T follicular helper cell (primary cell): ENCODE measurements at places on chromosomes 2 and 18.

- DNase-seq = no peak
These were observed 15.0 kb upstream of the GPC1 start for GRCh38 chr2:240420206-240421104.

- no peak for DNase-seq
These were observed 22.3 kb upstream of the TYMS start for GRCh38 chr18:635171-635570.

DNA sequence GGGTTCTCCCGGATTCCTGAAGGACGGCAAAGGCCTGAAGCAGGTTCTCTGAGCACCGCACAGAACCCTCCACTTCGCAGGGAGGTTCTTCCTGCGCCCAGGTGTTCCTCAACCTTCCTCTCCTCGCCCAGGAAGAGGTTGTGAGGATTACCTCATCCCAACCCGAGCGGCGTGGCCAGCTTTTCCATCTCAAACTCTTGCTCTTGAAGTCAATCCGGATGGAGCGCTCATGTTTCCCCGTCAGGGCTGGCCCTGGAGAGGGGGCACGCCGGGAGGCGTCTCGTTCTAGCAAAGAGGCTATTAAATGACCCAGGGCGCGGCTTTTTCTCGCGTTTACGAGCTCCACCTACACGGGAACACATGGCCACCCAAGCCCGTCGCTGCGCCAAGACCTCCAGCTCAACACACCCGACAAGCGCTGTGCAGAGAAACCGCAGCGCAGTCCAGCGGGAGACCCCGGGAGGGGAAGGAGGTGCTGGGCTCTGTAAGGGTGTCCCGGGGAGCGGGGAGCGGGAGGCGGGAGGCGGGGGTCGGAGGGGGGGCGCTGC, 540 bp upstream of the RAB10 start:
- no peak for DNase-seq

GRCh38 chr2:64179582-64180321, 35.5 kb upstream of the PELI1 start:
- no peak for DNase-seq

GRCh38 chr2:216589791-216590190, 43.4 kb upstream of the IGFBP2 start:
- DNase-seq = no peak

GRCh38 chr18:32910694-32911296, 138.0 kb upstream of the KLHL14 start:
- DNase-seq = no peak

GRCh38 chr2:176821350-176821749, 391.2 kb upstream of the HNRNPA3 start:
- no peak for DNase-seq

- DNase-seq = peak; percentile 34
These were observed 7.9 kb downstream of the PCBP1 start for GRCh38 chr2:70094978-70095719.

- no peak for DNase-seq
These were observed 242.6 kb upstream of the THSD7B start for GRCh38 chr2:136522724-136523123.

DNA sequence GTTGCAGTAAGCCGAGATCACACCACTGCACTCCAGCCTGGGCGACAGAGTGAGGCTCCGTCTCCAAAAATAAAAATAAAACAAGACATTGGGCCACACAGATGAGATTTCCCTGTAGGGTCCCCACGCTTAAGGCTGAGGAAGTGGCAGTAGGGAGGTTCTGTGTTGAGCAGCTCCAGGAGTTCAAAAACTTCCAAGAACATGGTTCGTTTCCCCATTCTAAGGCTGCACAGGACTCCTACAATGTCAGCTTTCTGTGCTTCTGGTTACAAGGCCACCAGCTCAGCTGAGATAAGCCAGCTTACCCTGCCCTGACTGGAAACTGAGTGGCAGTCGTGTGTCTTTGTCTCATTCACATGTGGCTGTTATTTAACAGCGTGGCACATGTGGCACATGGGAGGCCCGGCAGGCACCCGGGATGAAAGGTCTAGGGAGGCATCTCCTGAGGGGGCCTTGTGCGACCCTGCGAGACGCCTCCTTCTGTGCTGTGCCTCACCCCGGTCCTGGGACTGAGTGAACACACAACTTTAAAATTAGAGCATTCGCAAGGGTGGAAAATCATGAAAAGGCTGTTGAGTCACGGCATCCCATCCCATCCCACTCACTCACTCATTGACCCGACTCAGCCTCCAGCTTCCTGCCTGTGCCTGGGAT, 7.7 kb downstream of the ITGB1BP1 start:
- DNase-seq = no peak

GRCh38 chr2:95347681-95348608, 50.8 kb downstream of the KCNIP3 start:
- DNase-seq = no peak

DNA sequence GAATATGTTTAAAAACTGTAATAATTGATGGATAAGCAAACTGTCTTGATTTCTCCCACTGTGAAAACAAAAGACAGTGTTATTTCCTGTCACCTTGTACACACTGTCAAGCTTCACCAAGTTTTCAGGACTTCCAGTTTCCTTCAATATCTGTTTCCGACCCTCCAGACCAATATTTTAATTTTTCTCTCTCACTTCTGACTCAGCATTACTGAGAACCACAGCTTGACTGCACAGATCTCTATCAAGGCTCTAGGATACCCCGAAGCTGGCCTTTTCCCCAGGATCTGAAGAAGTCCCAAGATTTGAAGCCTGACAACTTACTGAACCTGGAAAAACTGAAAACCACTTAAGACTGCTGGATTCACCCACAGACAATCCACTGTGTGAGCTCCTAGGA, 13.2 kb upstream of the SULT1C3 start:
- DNase-seq = no peak
